ENCODE measurements at places on chromosomes 16 and 17. TPM values are rescaled to one million over a fixed set of nuclear protein-coding genes. Genes with fewer than 3 reads are reported as not detected.

DNA sequence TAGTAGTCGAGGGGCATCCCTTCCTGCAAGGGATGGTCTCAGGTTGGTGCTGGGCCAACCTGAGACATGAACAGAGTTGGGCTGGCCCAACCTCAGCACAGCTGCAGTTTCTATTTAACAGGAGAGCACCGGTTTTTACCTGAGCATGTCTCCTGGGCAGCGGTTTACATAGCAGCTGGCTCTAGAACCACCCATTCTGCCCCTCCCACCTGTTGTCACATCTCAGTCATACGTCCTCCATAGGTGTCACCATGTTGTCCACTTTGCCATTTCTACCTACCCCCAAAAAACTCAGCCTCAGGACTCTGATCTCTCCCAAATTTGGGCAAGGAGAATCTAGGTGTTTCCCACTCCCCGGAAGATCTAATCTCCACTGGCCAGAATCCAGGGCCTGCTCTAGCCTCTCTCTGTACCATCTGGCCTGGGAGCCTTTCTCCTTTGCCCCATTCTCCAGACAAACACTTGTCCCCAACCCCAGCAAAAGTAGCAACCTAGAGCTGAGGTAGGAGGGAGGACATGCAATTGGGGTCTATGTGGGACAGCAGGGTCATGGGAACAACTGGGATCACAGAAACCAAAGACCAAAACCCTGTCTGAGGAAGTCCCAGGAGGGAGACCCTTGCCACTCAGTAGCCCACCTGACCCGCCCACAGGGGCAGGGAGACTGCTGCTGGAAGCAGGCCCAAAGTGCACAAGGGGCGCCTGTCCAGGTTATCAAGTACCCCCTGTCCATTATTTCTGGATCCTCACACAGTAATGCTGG lies 19.1 kb downstream of the ETV4 start:
- DNase-seq = no peak
- peaks cover 7% of the 10 kb centered on the region for H3K4me1 ChIP-seq
- H3K27ac ChIP-seq = no peak overlapping the region
- H3K4me3 ChIP-seq = no peak overlapping the region

- H3K27ac ChIP-seq = no peak overlapping the region
- H3K4me3 ChIP-seq = no peak overlapping the region
- DNase-seq = no peak
- peaks cover 2% of the 10 kb centered on the region for H3K4me1 ChIP-seq
- peaks cover 4% of the 10 kb centered on the region for H3K36me3 ChIP-seq
Observed at GRCh38 chr16:86241681-86242080, 268.6 kb upstream of the FOXF1 start.

DNA sequence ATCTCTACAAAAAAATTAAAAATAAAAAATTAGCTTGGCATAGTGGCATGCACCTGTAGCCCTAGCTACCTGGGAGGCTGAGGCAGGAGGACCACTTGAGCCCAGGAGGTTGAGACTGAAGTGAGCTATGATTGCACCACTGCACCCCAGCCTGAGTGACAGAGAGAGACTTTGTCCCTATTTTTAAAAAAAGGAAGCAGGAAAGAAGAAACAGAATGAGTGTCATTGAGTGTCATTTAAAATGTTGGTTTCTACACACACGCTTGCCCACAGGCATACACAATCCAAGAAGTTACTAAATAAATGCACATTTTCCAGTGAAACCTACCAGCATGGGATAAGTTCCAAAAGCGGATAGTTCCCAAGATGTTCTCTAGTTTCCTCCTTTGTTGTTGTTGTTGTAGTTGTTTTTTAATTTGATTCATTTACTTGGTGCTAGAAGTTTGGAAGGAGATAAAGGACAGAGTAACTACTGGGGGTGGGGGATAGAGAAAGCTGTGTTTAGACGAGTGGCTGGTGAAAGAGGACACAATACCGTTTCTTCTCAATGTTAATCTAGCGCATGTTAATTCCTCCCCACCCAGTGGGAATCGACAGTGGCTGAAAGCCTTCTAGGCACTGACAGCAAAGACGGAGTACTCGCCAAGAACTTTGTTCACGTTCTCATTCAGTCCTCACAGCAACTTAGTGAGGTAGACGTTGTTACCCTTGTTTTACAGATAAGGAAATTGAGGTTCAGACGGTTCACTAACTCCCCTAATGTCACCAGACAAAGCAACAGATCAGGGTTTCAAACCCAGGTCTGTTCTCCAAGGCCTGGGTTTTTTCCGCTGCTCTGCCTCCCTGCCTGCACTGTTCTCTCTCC lies 17.3 kb downstream of the MRPS23 start:
- H3K4me1 ChIP-seq = peaks cover 18% of the 10 kb centered on the region
- H3K27ac ChIP-seq = no peak overlapping the region
- no peaks in the 10 kb centered on the region for H3K36me3 ChIP-seq
- DNase-seq = no peak

GRCh38 chr16:22648141-22648540 lies 137.4 kb downstream of the NPIPB5 start:
- DNase-seq = no peak
- no peak overlapping the region for H3K4me3 ChIP-seq
- H3K4me1 ChIP-seq = no peaks in the 10 kb centered on the region
- no peaks in the 10 kb centered on the region for H3K27me3 ChIP-seq
- H3K36me3 ChIP-seq = no peaks in the 10 kb centered on the region
- no peak overlapping the region for H3K27ac ChIP-seq

DNA sequence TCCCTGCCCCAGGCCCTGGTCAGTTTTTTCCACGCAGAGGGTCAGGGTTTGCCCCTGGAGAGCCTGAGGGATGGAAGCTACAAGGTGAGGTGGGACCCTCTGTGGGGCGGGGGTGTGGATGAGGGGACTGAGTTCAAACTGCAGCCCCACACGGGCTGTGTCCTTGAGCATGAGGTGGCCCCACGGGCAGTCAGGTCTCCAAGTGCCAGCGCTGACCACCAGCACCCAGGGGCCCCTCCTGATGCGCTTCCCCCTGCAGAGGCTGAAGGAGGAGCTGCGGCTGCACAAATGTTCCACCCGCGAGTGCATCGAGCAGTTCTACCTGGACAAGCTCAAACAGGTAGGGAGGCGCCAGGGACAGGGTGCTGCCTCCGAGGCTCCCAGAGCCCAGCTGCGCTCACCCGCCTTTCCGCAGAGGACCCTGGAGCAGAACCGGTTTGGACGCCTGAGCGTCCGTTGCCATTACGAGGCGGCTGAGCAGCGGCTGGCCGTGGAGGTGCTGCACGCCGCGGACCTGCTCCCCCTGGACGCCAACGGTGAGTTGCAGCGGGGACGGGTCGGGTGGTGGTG lies 4.3 kb downstream of the TSR3 start:
- H3K27me3 ChIP-seq = peaks cover 17% of the 10 kb centered on the region
- H3K36me3 ChIP-seq = no peaks in the 10 kb centered on the region
- H3K4me3 ChIP-seq = no peak overlapping the region
- H3K27ac ChIP-seq = no peak overlapping the region

DNA sequence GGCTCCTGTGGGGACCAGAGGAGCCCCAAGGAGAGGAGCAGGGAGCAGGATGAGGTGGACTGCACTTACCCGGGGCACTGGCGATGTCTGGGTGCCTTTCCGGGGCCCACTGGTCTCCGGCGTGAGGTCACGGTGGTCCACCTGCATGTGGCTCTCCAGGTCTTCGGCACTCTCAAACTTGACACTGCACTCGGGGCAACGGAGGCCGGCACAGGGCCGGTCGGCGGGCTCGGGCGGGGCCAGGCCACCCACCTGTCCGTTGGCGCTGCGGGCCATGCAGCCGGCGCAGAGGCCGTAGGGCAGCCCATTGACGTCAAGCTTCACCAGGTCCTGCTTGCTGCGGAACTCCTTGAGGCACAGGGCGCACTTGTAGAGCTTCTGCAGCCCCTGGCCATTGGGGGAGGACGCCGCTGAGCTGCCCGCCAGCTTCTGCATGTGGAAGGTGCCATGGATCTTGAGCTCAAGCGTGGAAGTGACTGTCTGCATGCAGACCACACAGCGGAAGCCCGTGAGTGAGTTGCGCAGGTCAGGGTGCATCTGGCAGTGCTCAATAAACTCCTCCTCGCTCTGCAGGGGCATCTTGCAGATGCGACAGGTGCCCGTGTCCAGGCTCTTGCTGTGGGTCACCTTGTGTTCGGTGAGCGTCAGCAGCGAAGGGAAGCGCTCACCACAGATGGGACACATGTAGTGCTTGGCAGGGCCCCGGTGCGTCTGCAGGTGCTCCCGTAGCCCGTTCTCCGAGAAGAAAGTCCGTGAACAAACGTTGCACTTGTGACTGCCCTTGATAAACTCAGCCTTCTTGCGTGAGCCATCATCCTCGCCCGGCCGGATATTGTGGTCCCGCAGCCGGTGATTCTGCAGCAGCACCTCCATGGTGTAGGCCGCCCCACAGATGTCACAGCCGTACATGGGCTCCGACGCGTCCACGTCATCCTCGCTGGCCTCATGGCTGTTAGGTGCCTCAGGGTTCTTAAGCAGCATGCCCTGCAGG lies 220.0 kb downstream of the ZNF423 start:
- DNase-seq = no peak
- H3K27me3 ChIP-seq = peaks cover 10% of the 10 kb centered on the region
- H3K4me3 ChIP-seq = no peak overlapping the region
- peaks cover 38% of the 10 kb centered on the region for H3K4me1 ChIP-seq
- no peak overlapping the region for H3K27ac ChIP-seq

- H3K36me3 ChIP-seq = no peaks in the 10 kb centered on the region
- no peak overlapping the region for H3K27ac ChIP-seq
- peak overlapping the region; percentile 94 for H3K4me3 ChIP-seq
- peaks cover 6% of the 10 kb centered on the region for H3K27me3 ChIP-seq
Observed at GRCh38 chr17:64261417-64262145, 1.5 kb downstream of the TEX2 start.

DNA sequence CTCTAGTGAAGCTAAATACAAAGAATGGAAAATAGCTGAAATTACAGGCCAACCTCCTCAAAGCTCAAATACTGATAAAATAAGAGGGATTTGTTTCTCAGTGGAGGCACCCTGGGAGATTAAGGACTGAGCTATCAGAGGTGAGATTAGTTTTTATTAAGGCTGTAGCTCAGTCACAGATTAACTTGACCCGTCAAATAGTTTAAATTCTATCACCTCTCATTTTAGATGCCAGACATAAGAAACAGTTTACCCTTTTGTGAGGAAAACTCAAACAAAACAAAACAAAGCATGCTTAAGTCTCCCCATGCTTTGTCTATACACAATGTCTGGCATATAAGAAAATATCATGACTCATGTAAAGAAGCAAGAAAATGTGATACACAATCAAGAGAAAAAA lies 208.3 kb upstream of the PMFBP1 start:
- H3K4me1 ChIP-seq = no peaks in the 10 kb centered on the region
- DNase-seq = no peak
- peaks cover 7% of the 10 kb centered on the region for H3K36me3 ChIP-seq
- H3K27me3 ChIP-seq = no peaks in the 10 kb centered on the region
- H3K4me3 ChIP-seq = no peak overlapping the region
- H3K27ac ChIP-seq = no peak overlapping the region

DNA sequence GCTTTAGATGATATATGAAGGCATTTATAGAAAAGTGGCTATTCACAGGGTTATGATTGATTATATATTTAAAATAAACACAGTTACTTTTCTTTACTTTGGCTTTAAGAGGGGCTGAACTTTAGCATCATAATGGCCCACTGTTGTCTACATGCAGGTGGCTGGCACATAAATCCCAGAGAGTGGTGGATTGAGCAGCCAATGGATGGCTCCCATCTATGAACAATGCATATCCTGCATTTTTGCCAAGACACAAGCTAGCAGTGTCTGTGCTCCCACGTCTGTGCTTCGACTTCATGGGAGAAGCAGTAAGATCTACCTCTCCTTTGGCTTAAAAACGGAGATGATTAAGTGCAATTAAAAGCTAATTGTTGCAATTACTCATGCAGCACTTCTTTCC lies 373.2 kb upstream of the CDH11 start:
- H3K27ac ChIP-seq = no peak overlapping the region
- no peaks in the 10 kb centered on the region for H3K27me3 ChIP-seq

GRCh38 chr16:77943801-77944200 lies 78.5 kb upstream of the CLEC3A start:
- DNase-seq = no peak
- H3K27ac ChIP-seq = no peak overlapping the region
- peaks cover 5% of the 10 kb centered on the region for H3K4me1 ChIP-seq
- no peaks in the 10 kb centered on the region for H3K36me3 ChIP-seq

GRCh38 chr16:35744084-35744483 lies 2284.7 kb downstream of the TP53TG3F start:
- peaks cover 11% of the 10 kb centered on the region for H3K27me3 ChIP-seq
- no peak for DNase-seq
- no peak overlapping the region for H3K4me3 ChIP-seq
- H3K27ac ChIP-seq = no peak overlapping the region
- H3K4me1 ChIP-seq = no peaks in the 10 kb centered on the region

- DNase-seq = no peak
- no peaks in the 10 kb centered on the region for H3K27me3 ChIP-seq
- no peak overlapping the region for H3K27ac ChIP-seq
- no peak overlapping the region for H3K4me3 ChIP-seq
- H3K4me1 ChIP-seq = no peaks in the 10 kb centered on the region
- H3K36me3 ChIP-seq = no peaks in the 10 kb centered on the region
Observed at GRCh38 chr17:26765860-26766709, 527.8 kb upstream of the WSB1 start.

DNA sequence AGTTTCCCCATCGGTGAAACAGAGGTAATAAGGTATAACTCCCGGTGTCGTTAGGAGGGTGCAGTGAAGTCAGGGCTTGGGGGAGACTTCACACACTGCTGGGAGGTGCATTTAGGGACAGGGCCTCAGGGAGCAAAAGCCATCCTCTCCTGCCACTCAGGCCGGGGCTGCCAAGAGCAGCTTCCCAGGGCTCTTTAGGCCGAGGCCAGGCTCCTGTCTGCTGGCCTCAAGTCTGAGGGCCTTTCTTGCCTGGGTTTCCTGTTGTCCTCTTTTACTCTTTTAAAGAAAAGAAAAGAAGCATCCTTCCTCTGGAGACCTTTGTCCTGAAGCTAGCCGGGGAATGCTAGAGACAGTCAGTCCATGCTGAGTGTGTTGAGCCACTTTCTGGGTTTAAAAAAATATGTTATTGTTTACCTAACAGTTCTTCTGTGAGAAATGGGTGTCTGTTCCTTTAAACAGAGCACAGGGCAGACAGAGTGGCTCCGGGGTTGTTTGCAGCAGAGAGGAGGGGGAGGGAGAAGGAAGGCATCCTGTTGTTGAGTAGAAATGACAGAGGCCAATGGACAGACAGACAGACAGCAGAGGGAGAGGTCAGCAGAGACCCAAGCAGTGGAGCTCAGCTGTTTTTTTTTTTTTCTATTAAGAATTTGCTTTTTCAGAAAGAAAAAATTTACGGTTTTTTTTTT lies 79.1 kb downstream of the C17orf67 start:
- peaks cover 7% of the 10 kb centered on the region for H3K4me1 ChIP-seq
- peaks cover 2% of the 10 kb centered on the region for H3K27me3 ChIP-seq
- no peak overlapping the region for H3K4me3 ChIP-seq
- no peak for DNase-seq
- H3K36me3 ChIP-seq = no peaks in the 10 kb centered on the region

NUPR1 gene
- not detected for total RNA-seq

PRSS21 gene
- not detected for total RNA-seq

Measured in glutamatergic neuron (in vitro differentiated cells).